CD4-positive, alpha-beta T cell (primary cell): ENCODE measurements at places on chromosomes 1 and 21. TPM values are rescaled to one million over a fixed set of nuclear protein-coding genes. Genes with fewer than 3 reads are reported as not detected.

GRCh38 chr1:211874521-211875347 is 44.2 kb upstream of the LPGAT1 start:
- no peak overlapping the region for H3K27ac ChIP-seq
- DNase-seq, result no peak
- no peaks in the 10 kb centered on the region for H3K36me3 ChIP-seq
- H3K4me3 ChIP-seq, result no peak overlapping the region
- H3K4me1 ChIP-seq, result no peaks in the 10 kb centered on the region

DNA sequence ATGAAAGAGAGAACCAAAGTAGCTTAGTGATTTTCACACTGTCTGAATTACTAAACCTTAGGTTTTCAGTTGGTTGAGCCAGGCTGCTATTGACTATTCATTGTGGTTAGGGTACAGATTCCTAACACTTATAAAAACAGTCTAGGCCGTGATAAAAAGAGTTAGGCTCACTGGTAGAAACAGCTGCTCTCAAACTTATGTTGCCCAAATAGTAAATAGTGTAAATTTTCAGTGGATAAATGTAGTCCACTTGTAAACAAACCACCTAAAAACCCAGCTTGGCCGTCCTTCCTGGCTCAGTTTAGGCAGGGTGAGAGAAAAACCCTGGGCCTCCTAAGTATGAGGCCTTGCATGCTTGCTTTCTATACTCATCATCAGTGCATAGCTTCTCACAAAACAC is 34.9 kb downstream of the ARID1A start:
- no peak overlapping the region for H3K4me3 ChIP-seq
- H3K36me3 ChIP-seq, result peaks cover 62% of the 10 kb centered on the region
- H3K4me1 ChIP-seq, result peaks cover 56% of the 10 kb centered on the region
- DNase-seq, result no peak

ZYG11B gene
- 14.1 TPM for total RNA-seq

TIE1 gene
- not detected for total RNA-seq

GRCh38 chr21:16978309-16978895 is 534.4 kb upstream of the CXADR start:
- H3K4me3 ChIP-seq, result no peak overlapping the region
- no peaks in the 10 kb centered on the region for H3K27me3 ChIP-seq
- DNase-seq, result no peak
- H3K27ac ChIP-seq, result no peak overlapping the region
- no peaks in the 10 kb centered on the region for H3K4me1 ChIP-seq
